Islet precursor cell (in vitro differentiated cells): ENCODE measurements at places on chromosomes 4 and X.

DNA sequence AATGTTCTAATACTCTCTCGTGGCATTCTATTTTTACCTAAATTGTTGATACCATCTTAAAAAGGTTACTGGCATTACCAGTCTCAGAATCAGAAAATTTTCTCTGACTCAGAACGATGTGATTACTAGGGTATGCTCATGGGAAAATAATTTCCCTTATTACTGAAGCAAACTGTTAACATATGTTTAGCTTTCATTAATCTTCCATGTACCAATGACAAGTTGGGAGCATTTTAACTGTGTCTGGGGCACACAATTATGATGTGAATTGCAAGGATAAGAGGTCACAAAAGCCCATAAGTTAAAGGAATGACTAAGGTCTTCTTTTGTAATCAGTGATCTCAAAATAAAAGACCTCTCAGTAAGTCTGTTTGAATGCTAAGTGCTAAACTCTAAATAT, 1254.6 kb downstream of the PCDH18 start:
- DNase-seq = no peak

DNA sequence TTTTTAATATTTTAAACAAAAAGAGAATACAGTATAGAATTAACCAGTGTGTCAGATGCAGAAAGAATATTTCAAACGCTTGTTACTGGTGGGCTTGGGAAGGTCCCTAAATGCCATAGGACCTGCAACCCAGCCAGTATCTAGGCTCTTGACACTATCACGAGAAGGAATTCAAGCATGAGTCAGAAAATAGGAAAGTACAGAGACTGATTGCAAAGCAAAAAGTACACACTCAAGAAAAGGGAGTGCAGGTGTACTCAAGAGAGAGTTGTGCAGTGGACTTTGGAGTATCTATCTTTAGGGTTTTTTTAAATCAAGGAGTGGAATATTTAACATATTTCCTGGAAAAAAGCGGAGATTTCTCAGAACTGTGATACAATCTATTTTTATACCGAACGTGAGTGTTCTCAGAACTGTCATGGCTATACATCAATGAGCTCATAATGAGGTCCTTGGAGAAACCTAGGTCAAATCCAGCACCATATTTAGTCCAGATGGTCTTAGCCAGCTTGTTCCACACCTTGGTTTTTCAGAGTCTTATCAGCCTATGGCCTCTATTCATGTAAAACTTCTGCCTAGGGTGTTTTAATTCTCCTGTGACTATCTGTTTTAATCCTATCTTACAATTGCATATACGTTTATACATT, 291.8 kb upstream of the FAT4 start:
- DNase-seq = no peak

GRCh38 chr4:73257651-73258435, 755 bp downstream of the ANKRD17 start:
- peak; percentile 74 for DNase-seq

GRCh38 chrX:136662104-136662503, 14.1 kb downstream of the CD40LG start:
- no peak for DNase-seq

GRCh38 chr4:18954538-18954937, 933.0 kb upstream of the LCORL start:
- no peak for DNase-seq

- DNase-seq = no peak
These were observed 29.9 kb downstream of the CLRN2 start for GRCh38 chr4:17544831-17545234.

DNA sequence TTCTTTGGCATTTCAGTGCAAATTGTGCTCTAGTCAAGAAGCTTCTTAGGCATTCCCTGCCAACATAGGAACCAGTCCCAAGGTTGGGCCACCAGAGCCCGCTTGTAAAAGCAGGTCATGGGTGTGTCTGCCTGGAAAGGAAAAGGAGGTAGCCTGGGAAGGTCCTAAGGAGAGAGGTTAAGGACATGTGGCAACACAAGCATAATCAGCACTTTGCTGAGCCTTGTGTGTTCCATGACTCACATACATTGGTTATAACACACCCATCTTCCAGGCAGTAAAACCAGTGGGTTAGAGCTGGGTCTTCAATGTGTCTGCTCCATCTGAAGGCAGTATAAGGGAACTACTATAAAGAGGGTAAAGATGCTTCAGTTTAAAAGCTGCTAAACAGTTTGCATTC, 165.0 kb downstream of the FHIP1A start:
- DNase-seq = no peak

DNA sequence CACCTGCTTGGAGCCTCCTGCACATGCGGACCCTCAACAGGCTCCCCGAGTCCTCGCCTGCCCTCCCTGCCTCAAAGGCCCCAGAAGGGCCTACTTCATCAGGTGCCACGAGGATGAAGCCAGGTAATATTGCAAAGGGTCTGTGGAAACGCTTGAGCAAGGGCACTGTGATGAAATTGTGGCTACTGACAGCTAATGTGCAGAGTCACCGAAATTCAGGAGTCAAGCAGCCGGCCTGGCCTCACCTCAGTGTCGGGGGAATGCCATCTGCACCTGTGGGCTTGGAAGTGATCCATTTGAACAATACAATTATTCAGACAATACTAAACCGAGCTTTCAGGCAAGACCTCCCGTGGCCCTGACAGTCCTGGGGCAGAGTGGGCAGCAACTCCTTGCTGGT, 3.1 kb upstream of the FGFR3 start:
- no peak for DNase-seq

DNA sequence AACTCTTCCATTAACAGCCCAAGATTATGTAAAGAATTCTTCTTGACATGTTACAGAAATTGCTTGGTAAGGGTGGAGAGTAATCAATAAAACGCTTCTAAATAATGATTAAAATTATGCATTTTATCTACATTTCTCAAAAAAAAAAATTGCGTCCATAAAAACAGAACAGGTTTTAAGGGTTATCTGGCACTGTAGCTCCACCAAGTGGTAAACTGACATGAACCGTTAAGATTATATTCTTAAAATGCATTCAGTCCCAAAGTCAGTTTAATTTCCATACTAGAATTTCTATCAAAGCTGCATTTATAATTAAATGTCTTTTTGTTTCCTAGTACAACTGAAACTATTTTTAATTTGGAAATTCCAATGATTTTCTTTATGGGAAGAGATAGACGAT, 214.0 kb upstream of the UGT8 start:
- no peak for DNase-seq

- no peak for DNase-seq
These were observed 3.4 kb upstream of the SEC24D start for GRCh38 chr4:118839221-118839927.

GRCh38 chr4:188619456-188620149, 480.4 kb downstream of the TRIML1 start:
- no peak for DNase-seq

GRCh38 chrX:110153244-110153643, 150.3 kb downstream of the TMEM164 start:
- no peak for DNase-seq

- DNase-seq = no peak
These were observed 112.9 kb upstream of the PJA1 start for GRCh38 chrX:69278031-69278687.

- DNase-seq = no peak
These were observed 187.0 kb downstream of the NLGN4X start for GRCh38 chrX:6041630-6042029.

DNA sequence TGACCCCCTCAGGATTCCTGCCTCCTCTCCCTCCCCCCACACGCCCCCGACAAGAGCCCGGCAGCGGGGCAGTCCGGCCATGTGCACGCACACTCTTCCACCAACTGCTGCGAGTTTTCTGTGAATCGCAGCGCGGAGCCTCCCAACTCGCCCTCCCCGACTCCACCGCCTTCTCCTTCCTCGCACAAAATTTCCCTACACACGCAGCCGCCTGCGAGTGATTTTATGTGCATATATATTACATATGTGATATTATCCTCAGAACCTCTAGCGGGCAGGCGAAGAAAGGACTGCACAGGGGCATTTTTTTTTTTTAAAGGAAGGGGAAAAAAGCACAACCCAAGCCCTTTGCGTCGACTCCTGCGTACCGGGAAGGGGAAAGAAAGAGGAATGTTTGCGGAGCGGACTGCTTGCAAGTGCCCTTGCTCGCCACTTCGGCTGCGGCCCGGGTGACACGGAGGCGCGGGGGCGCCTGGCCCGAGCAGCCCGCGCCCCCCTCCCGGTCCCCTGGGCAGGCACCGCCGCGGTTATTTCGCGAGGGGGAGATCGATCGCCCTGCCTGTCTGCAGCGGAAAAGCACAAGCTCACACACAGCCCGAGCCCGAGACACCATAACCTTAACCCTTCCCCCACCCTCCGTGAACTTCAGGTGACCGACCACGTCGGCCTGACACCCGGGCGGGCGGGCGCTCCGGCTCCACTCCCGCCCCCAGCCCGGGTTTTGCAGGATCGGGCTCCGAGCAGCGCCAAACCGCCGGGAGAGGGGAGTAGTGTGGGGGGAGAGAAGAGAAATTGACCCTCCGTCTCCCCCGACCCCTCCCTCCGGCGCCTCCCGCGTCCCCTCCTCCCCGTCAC, 2.3 kb downstream of the ZNF827 start:
- DNase-seq = peak; percentile 90

DNA sequence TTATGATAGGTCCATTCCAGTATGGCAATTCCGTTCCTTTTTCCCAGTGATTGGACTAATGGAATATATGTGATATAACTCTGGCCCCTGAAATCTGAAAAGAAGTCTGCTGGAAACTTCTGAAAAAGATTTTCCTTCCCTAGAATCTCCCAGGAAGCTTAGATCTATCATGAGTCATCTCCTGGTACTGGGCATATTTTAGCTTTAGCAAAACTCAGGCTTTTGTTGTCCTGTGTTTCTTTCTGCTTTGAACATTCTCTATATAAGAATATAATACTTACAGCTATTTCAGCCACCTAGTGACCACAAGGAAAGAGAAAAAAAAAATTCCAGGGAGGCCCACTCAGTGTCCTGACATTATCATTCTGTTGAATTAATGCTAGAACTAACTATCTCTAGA, 597.2 kb upstream of the GRIA3 start:
- DNase-seq = no peak

GRCh38 chr4:2366252-2367192, 51.9 kb downstream of the ZFYVE28 start:
- no peak for DNase-seq

DNA sequence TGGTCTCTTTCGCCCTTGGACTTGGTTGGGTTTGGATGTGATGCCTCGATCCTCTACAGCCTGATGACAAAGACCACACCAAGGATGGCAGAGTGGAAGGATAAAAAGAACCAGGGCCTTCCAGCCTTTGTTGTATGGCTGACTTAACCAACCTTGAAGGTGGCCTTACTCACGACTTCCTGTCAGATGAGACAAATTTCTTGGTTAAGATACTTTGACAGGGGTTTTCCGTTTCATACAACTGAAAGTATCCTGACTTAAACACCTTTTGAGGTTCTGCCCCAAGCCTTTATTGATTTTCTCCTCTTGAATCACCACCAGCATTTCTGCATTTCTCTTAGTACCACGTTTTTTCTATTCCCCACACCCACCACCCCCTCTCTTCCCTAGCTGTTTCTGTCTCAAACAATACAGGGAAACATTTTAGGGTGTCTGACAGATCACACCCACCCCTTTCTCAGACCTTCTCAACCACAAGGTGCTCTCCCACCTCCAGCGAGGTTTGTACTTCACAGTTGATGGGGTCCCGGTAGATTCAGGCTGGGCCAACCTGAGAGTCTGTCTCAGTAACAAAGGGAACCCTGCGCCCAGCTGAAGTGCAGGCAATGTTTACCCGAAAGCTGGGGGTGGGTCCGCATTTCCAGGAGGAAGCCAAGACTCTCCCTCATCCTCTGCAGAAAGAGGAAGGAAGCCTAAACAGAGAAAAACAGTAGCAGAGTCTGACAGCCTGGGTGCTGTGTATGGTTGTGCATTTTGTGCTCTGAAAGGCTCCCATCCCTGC, 5.0 kb upstream of the TSPAN5 start:
- peak; percentile 49 for DNase-seq

DNA sequence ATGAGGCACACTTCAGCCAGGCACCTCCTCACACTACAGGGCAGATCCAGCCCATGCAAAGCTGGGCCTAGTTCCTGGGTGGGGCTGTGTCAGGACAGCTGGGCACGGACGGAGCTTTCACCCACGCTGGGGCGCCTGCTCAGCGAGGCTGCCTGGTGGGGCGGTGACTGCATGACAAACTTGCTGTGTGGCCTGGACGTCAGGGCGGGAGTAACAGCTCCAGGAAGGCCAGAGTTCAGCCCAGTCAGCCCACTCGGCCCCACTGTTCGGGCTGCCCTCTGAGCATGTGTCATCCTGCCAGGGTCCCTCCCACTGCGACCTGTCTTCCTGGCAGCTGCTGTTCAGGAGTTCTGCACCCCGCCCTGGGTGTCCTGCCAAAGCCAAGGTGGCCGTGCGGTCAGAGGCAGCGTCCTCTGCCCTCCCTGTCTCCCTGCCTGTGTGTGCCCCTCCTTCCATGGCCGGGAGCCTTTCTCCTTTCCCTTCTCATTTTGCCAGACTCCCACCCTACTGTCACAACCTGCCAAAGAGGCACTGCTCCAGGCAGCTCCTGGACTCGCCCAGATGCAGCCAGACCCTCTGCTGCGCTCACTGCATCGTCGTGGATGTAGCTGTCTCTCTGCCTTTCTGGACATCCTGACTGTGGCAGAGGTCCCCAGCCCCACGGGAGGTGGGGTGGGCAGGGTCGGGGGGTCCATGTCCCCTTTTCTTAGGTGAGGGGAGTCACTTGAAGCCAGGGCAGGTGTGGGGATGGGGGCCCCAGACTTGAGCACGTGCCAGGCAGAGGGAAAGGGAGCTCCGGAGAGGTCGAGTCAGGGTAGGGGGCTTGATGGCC, 33.0 kb upstream of the KIAA0232 start:
- DNase-seq = peak; percentile 85

GRCh38 chr4:119242417-119242816, 29.9 kb downstream of the USP53 start:
- DNase-seq = no peak

GRCh38 chr4:150140774-150141400, 62.6 kb downstream of the DCLK2 start:
- DNase-seq = no peak

- no peak for DNase-seq
These were observed 145.4 kb downstream of the CPEB2 start for GRCh38 chr4:15147714-15148113.

- no peak for DNase-seq
These were observed 5.1 kb downstream of the MED28 start for GRCh38 chr4:17619416-17620105.

DNA sequence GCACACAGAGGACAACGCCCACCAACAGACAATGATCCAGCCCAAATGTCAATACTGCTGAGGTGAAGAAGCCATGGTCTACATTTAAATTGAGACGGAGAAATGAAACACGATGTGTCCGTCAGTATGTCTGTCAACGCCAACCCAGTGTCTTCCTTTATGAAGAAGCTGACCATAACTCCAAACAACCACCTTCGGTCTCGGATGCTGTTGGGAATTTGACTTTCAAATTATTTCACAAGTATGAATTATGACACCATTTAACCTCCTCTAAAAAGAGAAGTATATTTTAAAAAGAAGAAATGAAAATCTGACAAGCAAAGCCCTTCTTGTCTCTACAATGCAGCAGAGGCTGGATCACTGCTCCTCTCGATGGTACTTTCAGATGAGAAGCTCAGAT, 123.7 kb upstream of the MAP3K15 start:
- DNase-seq = no peak

DNA sequence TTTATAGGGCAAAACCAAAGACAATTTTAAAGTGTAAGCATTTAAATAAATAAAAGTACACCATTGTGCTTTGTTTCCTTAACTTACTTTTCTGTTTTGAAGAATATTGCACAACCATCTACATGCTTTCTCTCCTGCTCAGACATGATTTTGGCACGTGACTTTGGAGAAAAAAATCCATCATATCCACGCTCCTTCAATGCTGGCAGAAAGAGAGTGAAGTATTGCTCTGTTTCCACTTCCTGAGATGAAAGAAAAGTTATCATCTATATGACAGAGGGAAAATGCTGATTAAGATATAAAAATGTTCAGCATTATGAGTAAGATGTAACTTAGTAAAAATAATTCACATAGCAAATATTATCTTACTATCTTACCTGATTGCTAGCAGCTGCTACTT, 77.1 kb downstream of the CNOT6L start:
- DNase-seq = no peak
